Activated CD4-positive, alpha-beta T cell treated with anti-CD3 and anti-CD28 coated beads, Interleukin-2, amount 50 U/mL, for 48 hours (primary cell): ENCODE measurements at places on chromosomes 5 and 9.

DNA sequence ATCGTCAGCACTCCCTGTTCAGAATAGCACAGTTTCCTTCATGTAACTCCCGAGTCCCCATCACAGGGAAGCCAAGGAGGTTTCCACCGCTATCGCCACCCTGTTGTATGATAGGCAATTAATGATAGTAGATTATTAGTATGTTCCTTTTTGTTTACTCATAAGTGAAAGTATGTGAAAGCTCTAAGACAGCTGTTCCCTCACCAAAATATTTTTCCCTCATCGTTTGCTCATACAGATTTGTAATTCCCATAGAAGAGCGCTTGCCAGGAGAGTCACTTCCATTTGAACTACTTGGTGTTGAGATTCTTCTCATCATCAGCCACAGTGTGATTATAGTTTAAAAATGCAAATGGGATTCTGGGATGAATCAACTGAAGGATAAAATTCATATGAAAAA, 140.9 kb downstream of the PAM start:
- DNase-seq = no peak

GRCh38 chr9:92247981-92248380, 45.5 kb downstream of the IARS1 start:
- no peak for DNase-seq

DNA sequence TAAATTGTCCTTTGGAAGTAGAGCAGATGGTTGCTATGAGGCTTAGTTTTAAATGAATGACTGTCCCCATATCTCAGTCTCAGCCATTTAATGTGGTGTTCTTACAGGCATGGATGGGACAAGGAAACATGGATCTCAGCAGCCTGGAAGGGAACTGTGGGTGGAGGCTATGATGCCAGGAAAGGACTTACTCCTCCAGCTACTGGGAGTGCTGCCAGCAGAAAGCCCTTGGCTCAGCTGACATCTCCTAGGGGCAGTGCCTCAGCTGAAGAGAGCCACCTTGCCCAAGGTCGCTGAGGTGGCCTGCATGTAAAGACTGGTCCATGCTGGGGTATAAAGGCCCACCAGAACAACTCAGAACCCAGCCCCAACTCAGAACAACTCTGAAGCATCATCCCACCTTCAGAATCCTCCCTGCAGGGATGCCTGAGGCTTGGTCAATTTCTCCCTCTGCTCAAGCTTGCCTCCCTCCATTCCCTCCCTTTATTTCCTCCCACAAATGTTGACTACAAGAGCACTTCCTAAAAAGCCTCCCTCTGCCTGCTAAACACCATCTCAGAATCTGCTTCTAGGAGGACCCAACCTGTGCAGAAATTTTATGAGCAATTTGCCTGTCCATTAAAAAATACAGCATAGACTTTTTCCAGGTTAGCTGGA, 1.8 kb upstream of the PDE8B start:
- DNase-seq = no peak

DNA sequence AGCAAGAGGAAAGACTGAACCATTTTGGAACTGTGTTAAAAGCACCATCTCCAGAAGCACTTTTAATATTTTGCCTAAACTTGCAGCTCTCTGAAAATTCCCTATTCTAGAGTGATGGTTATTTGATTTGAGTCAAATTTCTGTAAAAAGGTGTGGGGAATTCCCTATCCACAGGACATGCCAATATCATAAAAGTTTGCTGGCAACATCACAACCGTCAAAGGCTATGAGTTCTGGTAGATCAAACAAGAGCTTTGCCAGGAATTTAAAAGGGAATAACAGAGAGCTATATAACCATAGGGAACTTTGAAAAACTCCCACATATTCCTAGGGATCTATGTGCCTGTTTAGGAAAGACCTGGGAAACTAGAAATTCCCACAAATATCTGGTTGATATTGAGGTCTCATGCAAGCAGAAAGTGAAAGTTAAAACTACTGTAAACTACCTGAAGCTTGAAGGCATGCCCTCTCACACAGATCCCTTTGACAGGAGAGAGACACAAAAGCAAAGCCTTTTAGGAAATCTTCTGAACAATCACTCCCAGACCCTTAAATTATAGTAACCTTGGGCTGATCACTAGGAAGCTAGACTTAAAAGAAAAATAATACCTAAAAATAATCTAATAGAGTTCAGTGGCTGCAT, 549.9 kb downstream of the ANXA1 start:
- no peak for DNase-seq

DNA sequence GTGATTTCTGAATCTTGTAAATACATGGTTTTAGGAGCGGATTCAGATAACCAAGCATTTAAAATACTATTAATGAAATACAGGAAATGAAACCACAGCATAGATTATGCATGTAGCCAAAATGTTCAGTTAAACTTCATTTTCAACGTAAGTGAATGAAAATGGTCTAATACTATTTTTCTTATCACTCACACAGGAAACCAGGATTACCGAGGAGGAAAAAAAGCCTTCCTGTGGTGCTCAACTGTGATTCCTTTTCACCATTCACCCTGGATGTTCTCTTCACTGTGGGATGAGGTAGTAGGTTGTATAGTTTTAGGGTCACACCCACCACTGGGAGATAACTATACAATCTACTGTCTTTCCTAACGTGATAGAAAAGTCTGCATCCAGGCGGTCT, 83.4 kb upstream of the ZNF169 start:
- no peak for DNase-seq

GRCh38 chr5:95808013-95808685, 14.4 kb downstream of the GLRX start:
- DNase-seq = no peak

GRCh38 chr5:68544648-68545552, 329.3 kb downstream of the PIK3R1 start:
- DNase-seq = no peak

DNA sequence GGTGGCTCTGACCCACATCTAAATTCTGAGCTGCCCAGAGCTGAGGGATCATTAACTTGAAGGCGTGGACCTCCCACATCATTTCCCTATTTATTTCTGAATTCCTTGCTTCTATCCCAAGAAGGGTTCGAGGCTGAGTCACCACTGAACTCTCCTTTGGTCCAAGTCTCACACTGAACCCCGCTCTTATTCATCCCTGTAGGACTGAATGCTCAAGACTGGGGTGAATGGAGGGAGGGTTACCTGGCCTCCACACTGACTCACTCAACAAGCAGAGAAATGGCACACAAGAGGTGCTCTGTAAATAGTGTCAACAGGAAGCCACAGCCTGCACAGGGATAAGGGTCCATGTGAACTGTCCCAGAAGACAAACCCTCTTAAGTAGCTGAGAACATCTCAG, 79.1 kb upstream of the FSTL4 start:
- no peak for DNase-seq

GRCh38 chr9:88891040-88891439, 100.2 kb upstream of the S1PR3 start:
- no peak for DNase-seq

GRCh38 chr9:87682618-87683017, 43.3 kb upstream of the CTSL start:
- no peak for DNase-seq

DNA sequence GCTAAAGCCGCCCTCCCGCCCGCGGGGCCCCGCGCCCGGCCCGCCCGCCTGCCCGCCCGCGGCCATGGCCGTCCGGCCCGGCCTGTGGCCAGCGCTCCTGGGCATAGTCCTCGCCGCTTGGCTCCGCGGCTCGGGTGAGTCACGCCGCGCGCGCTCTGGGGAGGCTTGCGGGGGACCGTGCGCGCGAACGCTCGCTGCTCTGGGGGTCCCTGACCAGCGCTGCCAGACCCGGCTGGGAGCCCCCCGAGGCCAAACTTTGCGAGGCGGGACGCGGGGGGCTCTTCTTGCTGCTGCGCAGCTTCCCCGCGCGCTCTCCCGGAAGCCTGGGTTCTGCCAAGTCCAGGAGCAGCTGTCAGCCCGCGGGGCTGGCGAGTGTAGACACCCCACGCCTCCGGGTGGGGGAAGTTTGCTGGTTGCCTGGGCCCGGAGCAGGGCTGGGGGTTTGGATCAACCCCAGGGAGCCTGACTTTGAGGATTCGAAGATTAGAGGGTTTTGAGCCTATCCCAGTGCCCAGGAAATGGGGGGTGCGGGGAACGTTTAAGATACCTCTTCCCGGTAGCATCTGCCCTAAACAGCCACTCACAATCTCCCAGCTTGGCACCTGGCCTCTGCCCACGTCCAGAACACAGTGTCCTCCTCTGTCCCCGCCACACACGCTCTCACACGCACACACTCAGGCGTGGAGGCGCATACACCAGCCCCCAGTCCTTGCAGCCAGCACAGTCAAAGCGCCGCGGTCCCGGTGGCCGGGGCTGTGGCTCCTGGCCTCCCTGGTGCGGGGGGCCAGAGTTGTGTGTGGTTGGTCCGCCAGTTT, 535 bp downstream of the UNC5A start:
- DNase-seq = peak; percentile 17

GRCh38 chr9:120616966-120617935, 37.3 kb upstream of the CDK5RAP2 start:
- no peak for DNase-seq

- DNase-seq = no peak
These were observed 8.6 kb downstream of the PCA3 start for GRCh38 chr9:76772686-76773445.

GRCh38 chr9:88536023-88536324, 996 bp downstream of the NXNL2 start:
- DNase-seq = no peak

- DNase-seq = no peak
These were observed 202.1 kb upstream of the WWC1 start for GRCh38 chr5:168089201-168089887.

DNA sequence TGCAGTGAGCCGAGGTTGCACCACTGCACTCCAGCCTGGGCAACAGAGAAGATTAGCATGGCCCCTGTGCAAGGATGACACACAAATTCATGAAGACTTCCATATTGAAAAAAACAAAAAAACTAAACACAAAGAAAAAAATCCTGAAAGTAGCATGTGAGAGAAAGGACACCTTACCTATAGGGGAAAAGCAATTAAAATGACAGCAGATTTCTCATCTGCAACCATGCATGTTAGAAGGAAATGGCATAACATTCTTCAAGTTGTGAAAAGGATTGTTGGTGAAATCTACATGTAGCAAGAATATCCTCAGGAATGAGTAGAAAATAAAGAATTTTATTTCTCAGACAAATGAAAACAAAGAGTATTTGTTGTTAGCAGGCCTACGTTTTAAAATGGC, 13.4 kb upstream of the ZNF169 start:
- DNase-seq = no peak

GRCh38 chr5:139745132-139745799, 50.3 kb upstream of the PSD2 start:
- DNase-seq = peak; percentile 41

DNA sequence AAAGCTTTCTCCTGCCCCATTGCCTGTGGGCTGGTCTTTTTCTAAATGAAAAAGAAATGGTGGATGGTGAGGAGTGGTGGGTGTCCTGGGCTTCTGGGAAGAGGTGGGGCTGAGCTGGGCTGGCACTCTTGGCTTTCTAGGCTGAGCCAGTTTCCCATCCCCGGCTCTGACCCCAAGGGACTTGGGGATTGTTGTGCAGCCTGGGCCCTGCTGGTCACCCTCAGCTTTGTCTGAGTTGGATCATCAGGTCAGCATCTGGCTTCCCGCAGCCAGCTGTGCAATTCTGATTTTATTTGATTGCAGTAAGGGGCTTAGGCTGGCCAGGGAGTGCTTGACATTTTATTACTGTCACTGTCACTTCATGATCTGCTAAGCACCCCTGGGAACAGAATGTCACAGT, 25.3 kb downstream of the GLRA1 start:
- no peak for DNase-seq

- DNase-seq = no peak
These were observed 31.3 kb upstream of the ZFYVE16 start for GRCh38 chr5:80376557-80376956.

- no peak for DNase-seq
These were observed 4.9 kb downstream of the MRPL22 start for GRCh38 chr5:154945695-154946301.

DNA sequence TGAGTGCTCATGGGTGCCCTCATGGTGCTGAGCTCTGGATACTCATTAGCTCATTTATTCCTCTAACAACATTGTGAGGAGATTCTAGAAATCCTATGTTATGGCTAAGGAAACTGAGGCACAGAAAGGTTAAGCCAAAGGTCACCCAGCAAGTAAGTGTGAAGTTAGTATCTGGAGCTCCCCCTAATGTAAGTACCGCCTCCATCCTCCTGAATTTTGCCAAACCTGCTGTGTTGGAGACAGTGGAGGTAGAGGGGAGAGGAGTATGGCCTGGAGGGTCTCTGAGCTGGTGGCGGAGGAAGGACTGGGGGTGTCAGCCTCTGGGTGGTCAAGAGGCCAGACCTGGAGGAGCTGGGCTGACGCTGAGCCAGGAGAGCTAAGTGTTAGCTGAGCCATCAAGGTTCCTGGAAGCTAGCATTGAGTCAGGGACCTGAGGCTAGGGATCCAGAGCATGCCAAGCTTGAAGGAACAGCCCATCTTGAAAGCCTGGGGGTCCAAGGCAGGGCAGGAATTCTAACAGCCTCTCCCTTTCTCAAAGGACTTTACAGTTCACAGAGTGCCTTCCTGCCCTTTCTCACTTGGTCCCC, 114.8 kb downstream of the RGS3 start:
- DNase-seq = no peak

- DNase-seq = no peak
These were observed 10.3 kb upstream of the RGMB start for GRCh38 chr5:98763001-98763630.

GRCh38 chr5:88845081-88845697, 37.8 kb downstream of the MEF2C start:
- no peak for DNase-seq

DNA sequence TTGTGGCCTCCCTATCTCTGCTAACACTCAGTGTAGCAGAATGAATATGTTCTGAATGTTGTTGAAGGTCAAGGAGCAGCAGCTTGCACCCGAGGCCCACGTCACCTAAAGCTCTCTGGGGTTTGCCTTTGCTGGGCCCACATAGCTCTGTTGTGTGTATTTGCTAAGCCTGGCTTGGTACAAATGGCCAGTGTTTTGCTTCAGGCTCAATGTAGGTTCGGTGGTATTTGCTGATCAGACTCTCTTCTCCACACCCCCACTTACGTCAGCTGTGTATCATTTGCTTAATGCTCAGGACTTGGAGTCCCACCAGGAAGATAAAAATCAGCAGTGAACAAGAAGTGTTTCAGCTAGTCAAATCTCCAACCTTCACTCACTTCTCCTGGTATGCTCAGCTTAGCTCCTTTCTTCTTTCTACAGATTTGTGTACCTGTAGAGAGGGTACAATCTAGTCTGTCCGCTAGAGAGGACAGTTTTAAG, 4.8 kb upstream of the RFESD start:
- no peak for DNase-seq
